ENCODE measurements at places on chromosomes 12 and 14. TPM values are rescaled to one million over a fixed set of nuclear protein-coding genes. Genes with fewer than 3 reads are reported as not detected.

ZDHHC17 gene
- 11.1 TPM for total RNA-seq

SLC38A4 gene
- 0.24 TPM for total RNA-seq

KLHDC1 gene
- total RNA-seq = 2.2 TPM

EIF2S3B gene
- 1.3 TPM for total RNA-seq

CACNA2D4 gene
- 1.8 TPM for total RNA-seq

ACOT6 gene
- total RNA-seq = not detected

TTC9 gene
- total RNA-seq = 0.78 TPM

CCDC88C gene
- 0.72 TPM for total RNA-seq

RNASE7 gene
- not detected for total RNA-seq

KRT79 gene
- not detected for total RNA-seq

PIANP gene
- total RNA-seq = 0.52 TPM

OASL gene
- 0.08 TPM for total RNA-seq

SPTB gene
- total RNA-seq = not detected

MGP gene
- 13.6 TPM for total RNA-seq

POTEG gene
- total RNA-seq = not detected

Data from epithelial cell of alveolus of lung (primary cell).